ENCODE measurements at places on chromosomes 7 and 10.
A peak's percentile ranks its signal among the peaks of the same experiment; 100 is the strongest.

- no peak for DNase-seq
Measured at GRCh38 chr10:30215623-30216022, 133.5 kb downstream of the MTPAP start.

GRCh38 chr7:24932815-24933214, 47.2 kb downstream of the OSBPL3 start:
- DNase-seq = no peak

DNA sequence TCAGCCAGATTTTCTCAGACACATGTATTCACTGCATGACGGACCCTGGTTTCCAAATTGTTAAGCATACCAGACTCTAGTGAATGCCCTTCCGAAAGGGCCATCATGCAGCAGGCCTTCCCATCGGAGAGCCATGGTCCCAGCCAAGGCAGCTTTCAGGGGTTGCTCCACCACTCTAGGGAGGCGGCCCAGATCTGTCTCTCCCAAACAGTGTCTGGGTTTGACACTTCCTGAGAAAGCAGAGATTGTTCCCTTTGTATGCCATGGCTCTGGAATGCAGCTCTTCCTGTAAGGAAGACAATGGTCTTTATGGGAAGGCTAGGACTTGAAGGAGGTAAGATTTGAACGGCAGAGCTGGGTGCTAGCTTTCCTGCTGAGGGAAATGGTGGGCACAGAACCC, 178.8 kb upstream of the BMPER start:
- no peak for DNase-seq

- DNase-seq = no peak
Measured at GRCh38 chr10:33418301-33418700, 83.8 kb upstream of the NRP1 start.

GRCh38 chr10:3948843-3949242, 163.8 kb upstream of the KLF6 start:
- DNase-seq = peak; percentile 41

DNA sequence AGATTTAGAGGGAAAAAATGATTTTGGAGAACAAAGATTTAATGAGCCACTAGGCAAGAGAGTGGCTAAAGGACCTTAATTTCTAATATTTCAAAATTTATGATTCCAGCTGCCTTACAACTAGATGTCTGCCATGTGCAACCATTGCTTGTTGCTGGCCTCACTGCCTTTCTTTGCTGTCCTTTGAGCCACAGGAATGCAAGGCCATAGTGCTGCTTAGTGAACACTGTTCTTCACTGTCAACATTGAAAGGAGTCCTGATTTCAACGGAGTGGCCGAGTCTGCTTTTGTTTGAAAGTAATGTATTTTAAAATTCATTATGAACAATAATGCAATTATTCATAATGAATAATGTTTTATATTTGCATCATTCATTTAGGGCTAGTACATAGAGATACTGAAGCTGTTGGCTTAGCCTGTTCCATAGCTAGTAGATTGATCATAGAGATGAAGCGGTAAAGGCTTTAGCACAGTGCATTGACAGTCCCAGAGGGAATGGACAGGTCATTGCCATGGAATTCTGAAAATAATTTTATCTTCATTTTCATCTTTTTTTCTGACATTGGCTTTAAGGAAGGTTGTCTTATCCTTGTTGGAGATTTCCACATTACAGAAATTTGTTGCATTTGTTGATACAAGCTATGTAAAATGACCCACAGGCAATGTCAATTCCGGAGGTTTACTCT, 544.1 kb downstream of the AUTS2 start:
- DNase-seq = no peak

- DNase-seq = no peak
Measured at GRCh38 chr10:974038-974784, 14.0 kb upstream of the GTPBP4 start.

DNA sequence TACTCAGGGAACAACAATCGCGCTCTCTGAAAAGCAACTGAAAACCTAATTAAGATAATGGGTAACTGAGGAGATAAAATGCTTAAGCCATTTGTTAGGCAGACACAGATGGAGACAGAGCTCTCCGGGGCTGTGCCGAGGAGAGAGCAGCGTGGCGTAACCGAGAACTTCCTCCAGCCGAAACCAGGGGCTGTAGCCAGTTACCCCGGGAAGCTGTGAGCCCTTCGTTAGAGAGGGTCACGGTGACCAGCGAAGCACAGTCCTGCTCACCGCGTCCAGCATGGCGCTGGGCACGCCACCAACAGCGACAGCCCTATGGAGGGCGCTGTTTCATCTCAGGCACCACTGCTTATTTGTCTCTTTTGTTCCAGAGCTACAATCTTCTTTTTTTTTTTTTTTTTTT, 16.1 kb downstream of the PAPOLB start:
- DNase-seq = no peak

DNA sequence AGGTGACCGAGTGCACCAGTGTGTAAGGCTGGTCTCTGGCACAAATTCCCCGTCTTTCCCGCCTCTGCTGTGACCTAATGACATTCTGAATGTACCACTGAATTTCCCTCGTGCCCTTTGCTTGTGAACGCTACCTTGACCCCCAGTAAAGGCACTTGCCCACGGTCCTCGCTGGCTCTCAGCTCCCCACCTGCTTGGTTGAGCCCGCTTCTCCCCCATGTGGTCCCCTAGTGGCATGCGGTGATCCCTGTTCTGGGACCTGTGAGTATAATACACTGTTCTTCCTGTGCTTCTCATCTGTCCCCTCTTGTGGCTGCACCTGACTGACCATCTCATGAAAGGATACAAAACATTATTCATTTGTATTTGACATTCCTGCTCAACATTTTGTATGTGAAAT, 495.7 kb downstream of the INHBA start:
- DNase-seq = no peak

- DNase-seq = no peak
Measured at GRCh38 chr7:89311886-89312285, 516.3 kb upstream of the TEX47 start.

GRCh38 chr10:59085711-59086502, 90.5 kb upstream of the PHYHIPL start:
- no peak for DNase-seq

DNA sequence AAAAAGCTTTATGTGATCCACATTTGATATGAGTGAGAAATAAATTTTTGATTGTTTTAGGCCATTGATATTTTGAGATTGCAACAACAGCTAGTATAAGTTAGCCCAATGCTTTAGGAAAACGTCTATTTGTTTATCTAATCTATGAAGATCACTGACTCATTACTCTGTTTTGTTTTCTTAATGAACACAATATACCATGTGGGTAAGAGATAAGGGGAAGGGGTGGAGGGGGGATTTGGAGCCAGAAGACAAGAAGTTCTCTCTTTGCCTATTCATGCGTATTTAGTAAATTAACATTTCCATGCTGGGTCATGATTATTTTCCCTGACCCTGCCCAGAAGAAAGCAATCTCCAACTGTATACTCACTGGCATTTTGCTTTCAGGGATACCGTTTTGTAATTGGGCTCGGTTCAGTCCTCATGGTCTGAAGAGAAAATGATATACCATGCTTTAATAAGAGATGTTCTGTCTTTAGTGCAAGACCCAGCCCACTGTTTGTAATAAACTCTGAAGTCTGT, 359.5 kb upstream of the NPSR1 start:
- DNase-seq = no peak

DNA sequence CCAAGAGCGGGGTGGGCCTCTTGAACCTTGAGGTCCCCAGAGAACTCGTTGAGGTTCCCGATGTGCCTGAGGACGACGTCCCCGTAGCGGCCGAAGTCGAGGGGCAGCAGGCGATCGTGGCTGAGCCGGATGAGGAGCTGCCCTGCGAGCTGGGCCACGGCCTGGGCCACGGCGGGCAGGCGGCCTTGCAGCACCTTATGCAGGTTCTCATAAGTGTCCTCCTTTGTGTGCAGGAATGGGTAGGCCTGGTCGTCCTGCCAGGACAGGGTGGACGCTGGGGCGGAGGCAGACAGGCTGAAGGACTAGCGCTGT, 14.2 kb downstream of the TFR2 start:
- DNase-seq = no peak

DNA sequence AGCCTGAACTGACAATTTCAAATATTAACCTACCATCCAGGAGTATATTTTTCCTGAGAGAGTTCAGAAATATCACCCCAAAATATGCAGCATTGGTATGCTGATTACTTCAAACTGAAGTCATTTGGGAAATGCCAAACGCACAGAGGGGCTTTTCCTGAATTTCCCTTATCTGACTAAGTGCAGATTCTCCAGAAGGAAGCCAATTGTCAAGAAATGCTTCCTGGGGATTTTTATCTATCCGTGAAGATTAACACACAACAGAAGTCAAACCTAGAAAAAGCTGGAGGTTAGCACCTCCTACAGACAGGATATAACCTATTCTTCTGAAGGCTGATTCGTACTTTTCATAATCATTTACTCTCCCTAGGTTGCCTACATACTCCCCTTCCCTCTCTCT, 91.0 kb downstream of the AKR1D1 start:
- no peak for DNase-seq

- DNase-seq = no peak
Measured at GRCh38 chr10:112376396-112376790, 2.5 kb downstream of the ACSL5 start.

DNA sequence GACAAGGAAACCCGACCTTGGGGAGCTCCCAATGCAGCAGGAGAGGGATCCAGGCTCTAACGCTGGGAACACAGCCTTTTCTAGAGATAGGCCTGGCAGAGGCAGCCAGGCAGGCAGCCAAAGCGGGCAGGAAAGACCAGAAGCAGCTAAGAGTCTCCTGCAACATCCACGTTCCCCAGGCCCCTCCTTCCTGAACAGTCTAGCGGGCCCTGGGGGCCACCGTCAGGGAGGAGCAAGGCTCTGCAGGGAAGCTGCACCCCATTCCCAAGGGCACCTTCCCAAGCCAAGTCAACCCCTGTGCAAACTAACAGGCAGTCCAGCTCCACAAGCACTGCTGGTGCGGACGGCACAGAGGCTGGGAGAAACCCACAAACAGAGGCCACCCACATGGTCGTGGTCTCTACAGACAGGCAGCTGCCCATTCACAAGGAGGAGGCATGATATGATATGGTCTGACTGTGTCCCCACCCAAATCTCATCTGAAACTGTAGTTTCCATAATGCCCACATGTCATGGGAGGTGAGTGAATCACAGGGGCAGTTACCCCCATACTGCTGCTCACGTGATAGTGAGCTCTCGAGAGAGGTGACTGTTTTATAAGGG, 115.7 kb downstream of the MAD1L1 start:
- DNase-seq = no peak

- DNase-seq = no peak
Measured at GRCh38 chr10:10233229-10233628, 784.4 kb upstream of the CELF2 start.
